Uterus (tissue), 4 donors: ENCODE measurements at places on chromosomes 13 and 19.

- DNase-seq, result no peak
These were observed 258.8 kb upstream of the SPRY2 start for GRCh38 chr13:80599765-80600164.

- DNase-seq, result no peak
These were observed 46.9 kb downstream of the TEX29 start for GRCh38 chr13:111367340-111367739.

DNA sequence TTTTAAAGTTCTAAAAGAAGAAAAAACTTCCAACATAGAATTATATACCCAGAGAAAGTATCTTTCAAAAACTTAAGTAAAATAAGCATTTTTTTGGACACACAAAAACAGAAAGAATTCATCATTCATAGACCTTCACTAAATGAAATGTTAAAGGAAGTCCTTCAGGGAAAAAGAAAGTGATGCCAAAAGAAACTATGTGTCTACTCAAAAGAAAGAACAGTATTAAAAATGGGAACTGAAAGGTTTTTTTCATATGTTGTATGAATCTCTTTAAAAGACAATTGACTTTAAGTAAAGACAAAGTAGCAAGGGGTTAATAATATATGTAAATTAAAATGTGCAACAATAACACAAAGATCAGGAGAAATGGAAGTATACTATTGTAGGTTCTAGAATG lies 96.5 kb downstream of the DHRS12 start:
- no peak for DNase-seq

- no peak for DNase-seq
These were observed 130.8 kb downstream of the OLFM4 start for GRCh38 chr13:53159431-53159830.

DNA sequence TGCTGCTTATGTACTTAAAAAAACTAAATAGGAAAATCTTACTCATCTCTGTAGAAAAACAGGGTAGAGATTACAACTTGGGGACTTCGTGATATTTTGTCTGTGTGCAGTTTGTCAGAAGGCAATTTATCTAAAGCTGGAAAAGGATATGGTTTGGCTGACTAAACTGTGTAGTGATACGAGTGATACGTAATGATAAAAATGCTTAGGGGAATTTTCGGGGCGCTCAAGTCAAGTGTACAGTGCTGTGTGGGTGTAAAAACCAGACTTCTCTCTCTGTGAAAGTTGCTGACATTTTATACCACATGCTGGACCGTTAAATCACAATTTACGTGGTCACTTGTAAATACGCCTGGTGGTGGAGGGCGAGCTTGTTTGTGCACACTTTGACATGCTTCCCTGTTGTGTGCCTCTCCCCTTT lies 221.7 kb downstream of the KCNRG start:
- DNase-seq, result no peak

DNA sequence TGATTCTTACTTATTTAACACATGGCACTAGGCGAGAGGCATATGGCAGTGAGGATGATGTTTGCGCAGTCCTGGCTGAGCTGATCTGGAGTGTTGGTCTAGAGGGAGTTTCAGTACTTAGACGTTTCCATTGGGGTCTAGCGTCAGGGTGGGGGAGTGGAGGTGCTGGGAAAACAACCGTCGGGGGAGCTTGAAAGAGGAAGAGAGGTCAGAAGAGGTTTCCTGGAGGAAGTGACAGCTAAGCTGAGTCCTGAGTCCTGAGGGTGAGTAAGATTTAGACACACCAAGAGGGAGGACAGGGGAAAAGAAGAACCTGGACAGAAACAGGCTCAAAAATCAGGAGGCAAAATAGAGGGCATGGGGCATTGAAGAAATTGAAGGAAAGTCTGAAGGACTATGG lies 81.4 kb downstream of the ALOX5AP start:
- DNase-seq, result no peak

- no peak for DNase-seq
These were observed 4.0 kb upstream of the HCN2 start for GRCh38 chr19:585551-586110.

DNA sequence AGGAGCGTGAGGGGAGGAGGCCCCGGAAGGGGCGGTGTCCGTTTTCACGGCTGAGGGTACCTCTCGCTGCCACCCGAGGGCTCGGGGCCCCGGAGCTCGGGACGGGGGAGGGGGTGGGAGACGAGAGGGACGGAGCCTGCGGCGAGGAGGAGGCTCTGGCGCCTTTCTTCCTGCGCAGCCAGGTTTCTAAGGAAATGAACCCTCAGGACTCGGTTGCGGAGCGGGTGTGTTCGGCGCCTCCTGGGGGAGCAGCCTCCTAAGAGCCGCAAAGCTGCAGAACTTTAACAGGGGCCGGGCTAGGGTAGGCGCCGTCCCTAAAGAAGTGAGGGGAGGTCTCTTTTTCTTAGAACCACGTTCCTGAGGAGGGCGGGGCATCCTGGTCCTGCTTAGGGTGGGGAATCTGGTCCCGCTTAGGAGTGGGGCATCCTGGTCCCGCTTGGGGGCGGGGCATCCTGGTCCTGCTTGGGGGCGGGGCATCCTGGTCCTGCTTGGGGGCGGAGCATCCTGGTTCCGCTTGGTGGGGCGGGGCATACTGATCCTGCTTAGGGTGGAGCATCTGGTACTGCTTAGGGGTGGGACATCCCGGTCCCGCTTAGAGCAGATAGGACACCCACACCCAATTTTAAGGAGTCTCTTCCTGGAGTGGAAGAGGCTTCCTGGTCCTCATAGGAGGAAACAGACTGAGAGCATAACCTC lies 6.2 kb downstream of the SYT5 start:
- peak; percentile 46 for DNase-seq

DNA sequence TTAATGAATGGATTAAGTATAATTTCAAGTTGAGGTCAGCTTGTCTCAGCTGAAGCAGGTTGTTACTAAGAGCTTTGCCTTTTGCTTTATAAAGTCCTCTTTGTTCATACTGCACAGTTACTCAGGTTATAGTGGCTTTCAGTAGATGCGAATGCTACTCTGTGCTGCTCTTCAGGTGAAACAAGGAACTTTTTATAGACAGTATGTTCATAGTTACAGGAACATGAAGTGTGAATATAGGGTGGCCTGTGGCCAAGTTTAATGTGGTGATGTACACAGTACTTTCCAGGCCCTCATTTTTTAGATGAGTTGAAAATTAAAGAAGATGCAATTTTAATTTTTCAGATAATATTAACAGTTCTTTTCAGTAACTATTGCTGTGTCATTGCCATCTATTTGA lies 20.8 kb downstream of the SUGT1 start:
- DNase-seq, result no peak

DNA sequence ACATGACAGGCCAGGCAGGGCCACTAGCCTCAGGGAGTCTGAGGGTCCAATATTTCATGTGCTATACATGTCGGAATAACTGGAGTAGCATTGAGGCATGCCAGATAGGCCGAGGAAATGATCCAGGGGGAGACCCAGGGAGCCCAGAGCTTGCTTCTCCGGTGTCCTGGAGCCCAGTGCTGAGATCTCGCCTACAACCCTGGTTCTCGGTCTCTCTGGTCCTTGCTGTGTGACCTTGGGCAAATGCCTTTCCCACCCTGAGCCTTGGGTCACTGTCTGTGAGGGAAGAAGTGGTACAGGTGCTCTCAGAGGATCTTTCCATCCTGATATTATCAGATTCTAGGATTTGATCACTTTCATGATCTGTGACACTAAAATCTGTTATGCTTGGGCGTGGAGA lies 11.3 kb downstream of the CBLC start:
- no peak for DNase-seq

DNA sequence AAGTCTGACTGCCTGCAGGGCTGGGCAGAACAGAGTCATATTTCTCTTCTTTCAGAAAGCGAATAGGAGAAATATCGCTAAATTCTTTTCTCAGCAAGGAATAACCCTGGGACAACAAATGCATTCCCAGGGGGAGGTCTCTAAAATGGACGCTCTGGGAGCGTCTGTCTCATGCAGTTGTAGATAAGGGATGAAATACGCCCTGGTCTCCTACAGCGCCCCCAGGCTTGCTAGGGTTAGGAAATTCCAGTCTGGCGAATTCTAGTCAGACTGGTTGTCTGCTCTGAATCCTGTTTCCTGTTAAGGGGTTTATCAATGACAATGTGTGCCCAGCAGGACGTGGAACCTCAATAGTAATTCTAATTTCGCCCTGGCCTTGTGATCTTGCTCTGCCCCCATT lies 1214.1 kb downstream of the DIAPH3 start:
- no peak for DNase-seq

DNA sequence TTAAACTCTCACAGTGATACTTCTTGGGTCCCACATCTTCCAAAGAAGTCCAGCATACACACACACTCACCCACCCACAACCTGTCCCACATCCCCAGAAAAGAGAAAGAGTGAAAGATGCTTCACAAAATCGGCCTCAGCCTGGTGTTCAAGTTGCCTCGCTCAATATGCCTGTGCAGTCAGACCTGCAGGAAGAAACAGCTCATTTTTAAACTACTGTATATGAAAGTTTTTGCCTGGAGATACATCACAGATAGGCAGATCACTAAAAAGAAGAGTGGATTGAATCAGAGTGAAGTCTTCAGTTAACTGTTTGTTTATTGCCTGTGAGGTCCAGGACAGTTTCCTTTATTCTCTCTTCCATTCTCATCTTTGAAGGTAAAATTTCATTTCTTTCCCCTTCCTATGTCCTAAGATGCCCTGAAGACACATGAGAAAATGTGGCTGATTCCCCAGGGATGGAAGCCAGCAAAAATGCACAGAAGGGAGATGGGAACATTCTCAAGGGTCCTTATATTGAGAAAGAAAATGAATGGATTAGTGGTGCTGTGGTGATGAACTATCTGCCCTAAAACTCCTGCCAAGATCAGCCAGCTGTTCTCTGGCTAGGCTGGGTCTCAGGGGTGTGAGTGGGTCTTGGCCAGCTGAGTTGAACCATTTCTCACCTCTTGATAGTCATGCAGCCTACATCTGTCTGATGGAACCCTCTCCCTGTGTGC lies 259.0 kb downstream of the ITGBL1 start:
- no peak for DNase-seq

DNA sequence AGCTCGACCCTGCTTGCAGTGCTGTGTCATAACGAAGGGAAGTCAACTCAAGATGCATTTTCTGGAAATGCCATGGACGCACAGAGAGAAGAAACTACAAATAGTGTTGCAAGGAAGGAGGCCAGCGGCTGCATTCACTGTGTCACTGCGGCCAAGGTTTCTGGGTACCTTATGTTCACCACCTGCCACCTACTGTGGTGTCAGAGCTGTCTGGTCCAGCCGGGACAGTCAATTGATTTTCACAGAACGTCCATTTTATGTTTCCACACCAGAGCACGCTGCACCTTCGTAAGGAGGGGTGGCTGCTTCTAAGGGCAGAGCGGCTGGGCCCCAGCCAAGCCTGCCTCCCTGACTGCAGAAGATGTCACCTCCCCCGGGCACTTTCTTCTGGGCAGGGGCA lies 17.7 kb downstream of the TSHZ3 start:
- no peak for DNase-seq

- no peak for DNase-seq
These were observed 59.5 kb downstream of the IER2 start for GRCh38 chr19:13209484-13210338.

DNA sequence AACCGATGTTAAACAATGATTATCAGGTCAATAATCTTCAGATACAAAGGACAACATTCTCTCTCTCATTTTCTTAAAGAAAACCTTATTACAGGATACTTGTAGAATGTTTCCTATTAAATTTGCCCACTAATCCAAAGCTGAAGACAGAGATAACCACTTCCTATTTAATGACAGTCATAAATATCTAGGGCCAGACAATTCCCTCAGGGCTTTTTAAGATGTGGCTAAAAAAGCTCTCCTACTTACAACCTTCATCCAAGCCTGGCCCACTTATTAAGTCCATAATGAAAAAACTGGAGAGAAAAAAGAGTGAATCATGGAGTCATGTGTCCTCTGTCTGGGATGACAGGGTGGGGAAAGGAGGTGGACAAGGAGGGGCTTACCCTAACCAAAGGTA lies 235.9 kb downstream of the KLF12 start:
- no peak for DNase-seq

DNA sequence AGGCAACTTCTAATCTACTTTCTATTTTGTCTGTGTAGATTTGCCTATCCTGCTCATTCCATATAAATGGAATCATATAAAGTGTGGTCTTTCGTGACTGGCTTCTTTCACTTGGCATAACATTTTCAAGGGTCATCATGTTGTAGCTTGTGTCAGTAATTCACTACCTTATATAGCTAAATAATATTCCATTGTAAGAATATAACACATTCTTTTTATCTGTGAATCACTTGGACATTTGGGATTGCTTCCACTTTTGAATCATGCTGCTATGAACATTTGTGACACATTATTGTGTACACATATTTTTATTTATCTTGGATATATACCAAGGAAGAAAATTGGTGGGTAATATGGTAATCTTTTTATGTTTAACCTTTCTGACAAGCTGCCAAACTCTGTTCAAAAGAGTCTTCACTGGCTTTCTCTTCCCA lies 89.0 kb upstream of the CSNK1A1L start:
- no peak for DNase-seq

DNA sequence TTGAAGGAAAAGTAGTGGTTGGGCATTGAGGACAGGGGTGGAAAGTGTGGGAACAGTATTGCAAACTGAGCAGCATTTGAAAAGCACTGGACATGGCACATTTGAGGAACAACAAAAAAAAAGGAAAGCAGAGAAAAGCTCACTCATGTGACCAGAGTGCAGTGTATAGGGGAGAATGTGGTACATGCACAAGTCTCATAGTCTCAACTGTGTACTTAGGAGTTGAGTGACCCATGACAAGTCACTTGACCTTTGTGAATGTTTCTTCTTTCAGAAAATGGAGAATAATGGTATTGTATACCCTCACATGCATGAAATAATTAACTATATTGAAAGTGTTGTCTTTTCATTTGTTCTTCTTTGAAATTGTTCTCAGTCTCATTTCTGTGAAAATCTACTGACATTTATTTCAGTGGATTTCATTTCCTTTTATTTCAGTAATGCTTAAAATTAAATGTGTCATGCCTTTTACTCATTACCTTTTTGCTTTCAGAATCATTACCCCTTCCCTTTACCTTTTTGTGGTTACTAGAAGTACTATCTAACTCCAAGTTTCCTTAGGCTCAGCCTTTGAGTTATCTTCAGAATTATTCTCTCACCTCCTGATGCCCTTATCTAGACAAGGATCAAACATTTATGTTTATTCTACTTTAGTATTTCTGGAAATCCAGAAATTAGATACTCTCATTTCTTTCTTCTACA lies 79.1 kb upstream of the MLNR start:
- DNase-seq, result no peak

- no peak for DNase-seq
These were observed 110.8 kb downstream of the TEX29 start for GRCh38 chr13:111431206-111431605.

DNA sequence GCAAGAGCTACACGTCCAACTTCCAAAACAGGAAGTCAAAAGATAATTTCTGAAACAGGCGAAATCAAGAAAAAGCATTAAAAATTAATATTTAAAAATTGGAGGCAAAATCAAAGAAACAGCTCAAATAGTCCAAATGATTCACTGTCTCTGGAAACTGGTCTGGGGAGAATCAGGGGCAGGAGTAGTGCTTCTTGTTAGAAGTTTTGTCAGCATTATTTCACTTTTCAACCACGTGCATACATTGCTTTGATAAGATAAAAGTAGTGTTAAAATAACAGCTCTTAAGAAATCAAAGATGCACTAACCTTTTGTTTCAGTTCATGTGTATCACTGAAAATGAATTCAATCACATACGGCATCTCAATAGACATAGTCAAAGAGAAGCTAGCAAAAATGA lies 53.8 kb downstream of the PARP4 start:
- DNase-seq, result no peak
